IPS-NIHi11 (cell line): ENCODE measurements at places on chromosomes 4 and X.
A peak's percentile ranks its signal among the peaks of the same experiment; 100 is the strongest.

DNA sequence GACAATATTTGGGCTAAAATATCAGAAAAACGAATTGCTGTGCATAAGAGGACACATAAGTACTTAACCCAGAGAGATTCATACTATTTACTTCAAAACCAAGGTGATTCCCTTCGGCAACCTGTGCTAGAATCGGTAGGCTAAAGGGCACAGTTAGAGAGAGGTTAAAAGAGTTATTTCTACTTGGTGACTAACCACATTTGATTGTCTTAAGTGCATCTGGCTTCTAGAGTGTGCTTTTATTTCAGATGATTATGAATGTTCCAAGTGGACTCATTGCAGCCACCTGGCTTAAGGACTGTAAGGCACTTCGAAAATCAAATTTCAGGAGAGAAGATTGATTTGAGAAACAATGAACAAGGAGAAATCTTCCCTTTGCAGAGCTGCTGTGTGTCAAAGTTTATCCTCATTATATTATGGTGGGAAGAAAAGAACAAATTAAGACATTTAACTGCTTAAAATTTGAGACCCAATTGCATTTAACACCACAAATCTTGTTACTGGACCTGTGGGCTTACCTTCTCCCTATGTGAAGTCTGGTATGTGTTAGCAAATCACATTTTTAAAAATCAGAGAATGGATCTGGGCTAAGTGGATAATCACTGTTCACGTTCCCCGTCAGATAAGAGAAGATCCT, 34.0 kb downstream of the PHOX2B start:
- DNase-seq, result no peak

GRCh38 chr4:80321776-80322175, 13.8 kb upstream of the CFAP299 start:
- DNase-seq, result no peak

DNA sequence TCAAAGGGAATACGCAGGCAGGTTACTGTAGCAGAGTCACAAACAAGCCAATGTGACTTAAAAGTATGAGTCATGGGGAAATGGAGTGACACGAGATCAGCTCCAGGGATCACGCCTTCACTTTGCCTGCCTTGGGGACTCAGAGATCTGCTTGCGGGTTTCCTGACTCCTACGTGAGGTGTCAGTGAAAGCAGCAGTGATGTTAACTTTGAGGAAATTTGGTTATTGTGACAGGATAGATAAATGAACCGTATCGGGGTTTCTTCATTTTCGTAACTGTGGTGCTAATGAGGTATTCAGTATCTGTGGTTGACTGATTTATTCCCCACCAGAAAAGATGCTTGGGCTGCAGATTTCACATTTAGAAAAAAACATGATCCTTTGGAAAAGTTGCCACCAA, 383.3 kb upstream of the ZFP42 start:
- DNase-seq, result no peak

DNA sequence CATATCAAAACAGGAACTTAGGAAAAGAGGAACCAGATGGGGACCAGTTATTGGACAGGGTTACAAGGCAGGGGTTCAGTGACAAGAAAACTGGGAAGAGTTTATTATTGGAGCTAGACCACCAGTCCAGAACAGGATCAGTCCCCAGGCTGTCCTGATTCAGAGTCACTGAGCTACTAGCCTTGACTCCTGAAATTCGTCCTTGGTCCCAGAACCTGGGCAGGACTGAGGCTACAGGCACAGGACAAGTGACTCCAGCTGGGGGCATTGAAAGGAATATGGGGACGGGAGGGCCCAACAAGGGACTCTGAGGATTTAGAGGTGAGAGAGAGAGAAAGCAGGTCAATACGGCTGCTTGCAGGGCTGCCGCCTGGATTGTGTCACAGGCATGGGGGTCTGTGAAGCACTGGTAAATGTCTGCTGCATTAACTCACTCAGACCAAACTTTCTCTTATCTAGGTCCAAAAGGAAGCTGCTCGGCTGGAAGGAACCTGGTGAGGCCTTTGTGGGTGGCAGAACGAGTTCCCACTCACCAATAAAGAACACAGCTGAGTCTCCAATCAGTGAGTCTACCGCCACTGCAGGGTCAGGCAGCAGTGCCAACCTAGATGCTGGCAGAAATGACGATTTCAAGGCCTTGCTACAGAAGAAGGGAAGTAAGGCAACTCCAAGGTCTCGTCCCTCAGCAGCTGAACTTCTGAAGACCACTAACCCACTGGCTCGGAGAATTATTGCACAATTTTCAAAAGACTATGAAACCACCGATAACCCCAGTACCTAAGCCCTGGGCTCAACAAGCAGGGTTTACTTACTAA, 11.3 kb upstream of the RTL5 start:
- DNase-seq, result no peak

DNA sequence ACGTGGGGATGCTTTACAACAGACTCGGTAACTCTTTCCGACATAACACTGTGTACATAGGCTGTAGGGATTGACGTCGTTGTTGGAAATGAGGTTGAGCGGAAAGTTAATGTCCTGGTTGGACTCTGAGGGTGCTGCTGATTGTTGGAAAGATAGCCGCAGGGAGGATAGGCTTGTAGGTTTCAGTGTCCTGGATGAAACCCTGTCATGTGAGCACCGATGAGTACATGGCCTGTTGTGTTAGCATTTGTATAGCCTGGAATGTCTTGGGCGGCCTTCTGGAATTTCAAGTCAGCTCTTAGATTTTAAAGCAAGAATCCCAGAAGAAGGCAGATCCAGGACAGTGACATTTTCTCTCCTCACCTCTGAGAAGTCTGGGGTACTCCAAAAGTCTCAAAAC, 63.3 kb downstream of the TBC1D14 start:
- peak; percentile 77 for DNase-seq

DNA sequence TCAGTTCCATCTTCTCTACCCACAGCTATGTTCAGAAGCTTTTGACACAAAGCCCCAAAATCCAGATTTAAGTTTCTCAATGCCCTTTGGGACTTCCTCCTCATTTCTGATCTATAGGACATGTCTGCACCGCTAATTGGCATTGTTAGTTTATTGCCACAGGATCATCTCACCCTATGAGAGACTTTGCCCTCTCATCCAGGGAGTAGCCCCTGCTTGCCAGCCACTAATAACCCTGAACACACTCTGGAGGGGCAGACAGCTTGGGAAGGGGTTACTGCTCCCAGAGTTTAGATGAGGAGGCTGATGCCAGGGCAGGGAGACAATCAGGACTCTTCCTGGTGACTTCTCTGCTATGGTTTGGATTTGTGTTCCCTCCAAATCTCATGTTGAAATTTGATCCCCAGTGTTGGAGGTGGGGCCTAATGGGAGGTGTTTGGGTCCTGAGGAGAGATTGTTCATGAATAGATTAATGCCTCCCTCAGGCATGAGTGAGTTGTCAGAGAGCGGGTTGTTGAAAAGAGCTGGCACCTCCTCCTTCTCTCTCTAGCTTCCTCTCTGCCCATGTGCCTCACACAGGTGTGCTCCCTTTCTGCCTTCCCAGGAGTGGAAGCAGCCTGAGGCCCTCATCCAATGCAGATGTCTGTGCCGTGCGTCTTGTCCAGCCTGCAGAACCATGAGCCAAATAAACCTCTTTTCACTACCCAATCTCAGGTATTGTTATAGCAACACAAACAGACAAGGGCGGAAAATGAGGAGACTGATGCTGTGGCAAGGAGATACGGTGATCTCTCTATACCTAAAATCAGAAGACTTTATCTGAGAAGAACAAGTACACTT, 3.6 kb upstream of the SCARB2 start:
- no peak for DNase-seq

GRCh38 chrX:41066391-41066790, 18.9 kb upstream of the USP9X start:
- no peak for DNase-seq

- DNase-seq, result peak; percentile 20
These were observed 126.6 kb downstream of the PPP4R3C start for GRCh38 chrX:27336466-27337091.

DNA sequence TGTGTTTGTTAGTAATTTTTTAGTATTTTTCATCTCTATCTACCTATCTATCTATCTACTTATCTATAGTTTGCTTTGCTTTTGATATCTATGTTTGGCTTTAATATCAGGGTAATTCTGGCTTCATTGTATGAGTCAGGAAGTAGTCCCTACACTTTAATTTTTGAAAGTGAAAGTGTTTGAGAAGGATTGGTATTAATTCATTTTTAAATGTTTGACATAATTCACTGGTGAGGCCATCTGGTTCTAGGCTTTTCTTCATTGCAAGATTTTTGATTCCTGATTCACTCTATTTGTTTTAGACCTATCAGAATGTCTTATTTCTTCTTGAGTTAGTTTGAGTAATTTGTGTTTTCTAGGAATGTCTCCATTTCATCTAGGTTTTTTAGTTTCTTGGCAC, 20.2 kb upstream of the TCP11X2 start:
- DNase-seq, result no peak

GRCh38 chr4:152278505-152279233, 257.2 kb downstream of the FBXW7 start:
- DNase-seq, result no peak

DNA sequence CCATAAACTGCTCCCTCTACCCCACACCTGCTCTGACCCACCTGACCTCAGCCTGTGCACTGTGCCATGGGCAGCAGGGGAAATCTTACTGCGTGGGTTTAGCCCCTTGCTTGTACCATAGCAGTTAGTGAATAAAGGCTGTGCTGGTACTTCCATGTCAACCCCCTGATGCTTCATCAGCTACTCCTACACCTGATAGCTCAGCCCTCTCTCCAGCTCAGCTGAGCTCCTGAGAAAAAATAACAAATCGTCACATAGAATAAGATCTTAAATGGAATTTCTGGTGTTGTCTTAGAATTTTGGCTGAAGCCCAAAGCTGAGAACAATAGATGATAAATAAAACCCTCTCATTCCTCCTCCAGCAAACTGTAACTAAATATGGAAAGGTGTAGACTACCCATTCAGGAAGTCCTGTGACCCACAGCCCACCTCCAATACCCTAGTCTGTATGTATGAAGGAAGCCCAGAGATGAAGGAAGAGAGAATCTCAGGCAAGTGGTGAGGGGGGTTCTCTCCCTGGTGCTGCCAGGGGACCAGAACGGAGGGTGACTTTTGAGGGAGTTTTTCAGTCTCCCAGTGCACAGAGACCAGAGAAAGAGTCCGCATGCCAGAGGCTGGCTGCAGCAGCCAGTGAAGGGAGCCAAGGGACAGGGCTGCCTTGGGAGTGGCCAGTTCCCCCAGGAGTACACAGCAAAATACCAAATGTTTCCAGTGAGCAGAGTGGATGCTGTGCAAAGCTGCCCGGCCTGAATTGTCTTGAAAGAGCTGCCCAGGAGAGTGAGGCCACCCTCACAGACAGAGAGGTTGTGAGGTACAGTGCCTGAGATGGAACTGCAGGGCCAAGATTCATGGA, 227.3 kb downstream of the QDPR start:
- DNase-seq, result no peak

- no peak for DNase-seq
These were observed 90.5 kb upstream of the TRIM2 start for GRCh38 chr4:153113838-153114105.

DNA sequence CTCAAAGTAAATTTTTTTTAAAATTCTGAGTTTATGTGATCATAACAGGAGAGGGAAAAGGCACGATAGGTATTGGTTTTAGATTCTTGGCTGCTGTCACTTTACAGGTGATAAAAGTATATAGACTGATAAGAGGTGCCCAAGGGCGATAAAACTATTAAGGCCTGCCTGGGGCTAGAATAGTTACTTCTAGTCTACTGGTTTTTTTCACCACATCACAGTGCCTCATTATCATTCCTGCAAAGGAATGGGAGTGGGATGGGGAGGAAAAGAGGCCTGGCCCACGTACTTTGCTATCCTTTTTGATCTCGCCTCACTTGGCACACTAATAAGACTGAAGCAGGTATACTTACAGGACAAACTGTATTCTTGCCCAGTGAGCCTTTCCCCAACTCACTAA, 46.6 kb downstream of the CXorf58 start:
- DNase-seq, result no peak

DNA sequence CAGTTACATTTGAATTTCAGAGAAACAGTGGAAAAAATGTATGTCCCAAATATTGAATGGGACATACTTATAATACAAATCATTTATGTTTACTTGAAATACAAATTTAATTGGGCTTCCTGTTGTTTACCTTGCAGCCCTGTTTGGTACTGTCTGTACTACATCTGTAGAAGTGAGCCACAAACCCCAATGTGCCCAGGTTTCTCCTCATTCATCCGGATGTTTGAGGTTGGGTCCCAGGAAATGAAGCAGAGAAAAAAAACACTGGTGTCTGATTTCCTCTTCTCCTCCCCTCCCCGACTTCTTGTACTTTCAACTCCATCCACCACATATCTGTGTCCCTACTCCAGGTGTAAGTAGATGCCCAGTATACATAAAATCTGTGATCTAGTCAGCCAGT, 27.1 kb upstream of the SCRG1 start:
- DNase-seq, result no peak

DNA sequence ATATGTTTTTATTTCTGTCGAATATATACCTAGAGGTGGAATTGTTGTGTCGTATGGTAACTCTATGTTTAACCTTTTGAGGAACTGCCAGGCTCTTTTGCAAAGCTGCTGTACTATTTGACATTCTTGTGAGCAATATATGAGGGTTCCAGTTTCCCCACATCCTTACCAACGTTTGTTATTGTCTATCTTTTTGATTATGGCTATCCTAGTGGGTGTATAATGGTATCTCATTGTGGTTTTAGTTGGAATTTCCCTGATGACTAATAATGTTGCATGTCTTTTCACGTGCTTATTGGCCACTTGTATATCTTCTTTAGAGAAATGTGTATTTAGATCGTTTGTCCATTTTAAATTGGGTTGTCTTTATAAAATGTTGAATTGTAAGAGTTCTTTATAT, 24.5 kb downstream of the REPS2 start:
- DNase-seq, result no peak

DNA sequence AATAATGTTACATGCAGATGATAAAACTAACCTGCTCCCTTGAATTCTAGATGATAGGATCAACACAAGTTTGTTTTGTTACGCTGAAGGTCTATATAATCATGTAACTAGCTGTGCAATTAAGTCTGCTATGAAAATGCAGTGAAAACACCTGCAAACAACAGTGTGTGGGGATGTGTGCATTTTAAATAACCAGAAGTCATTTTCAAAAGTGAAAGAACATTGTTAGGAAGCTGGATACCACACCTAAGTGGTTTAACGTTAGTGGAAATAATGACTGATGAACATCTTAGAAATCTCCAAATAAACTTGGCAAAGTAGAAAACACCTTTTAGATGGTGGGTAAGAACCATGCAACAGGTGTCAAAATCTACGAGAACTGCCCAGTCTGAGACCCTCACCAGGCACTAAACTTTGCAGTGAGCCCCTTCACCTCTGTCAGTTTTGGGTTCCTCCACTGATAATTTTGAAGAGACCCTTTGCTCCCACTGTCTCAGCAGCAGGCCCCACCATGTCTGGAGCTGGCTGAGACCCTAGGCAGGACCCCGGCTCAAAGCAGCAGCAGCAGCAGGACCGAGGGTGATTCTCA, 36.6 kb downstream of the CHST7 start:
- no peak for DNase-seq
